ENCODE measurements at places on chromosomes 11 and 22. TPM values are rescaled to one million over a fixed set of nuclear protein-coding genes. Genes with fewer than 3 reads are reported as not detected.

Gene TSG101
- 35.2 TPM for total RNA-seq

Gene OR10A2
- not detected for total RNA-seq

Gene CDC42BPG
- 10.7 TPM for total RNA-seq

Gene NCR3LG1
- 9.7 TPM for total RNA-seq

Gene LRP5
- total RNA-seq, result 1.3 TPM

Gene ASPHD2
- 1.6 TPM for total RNA-seq

Gene DCHS1
- total RNA-seq, result 1.0 TPM

Gene CASP5
- 1.1 TPM for total RNA-seq

Gene RNF214
- total RNA-seq, result 13.7 TPM

Gene ALX4
- total RNA-seq, result not detected

Gene ATG16L2
- 179 TPM for total RNA-seq

Gene KRTAP5-3
- total RNA-seq, result not detected

Gene MIOX
- total RNA-seq, result not detected

Gene RTN4RL2
- total RNA-seq, result 0.48 TPM

Gene CLMP
- total RNA-seq, result not detected

Gene PDGFD
- total RNA-seq, result 41.2 TPM
